ENCODE measurements at places on chromosomes 1 and 21.

GRCh38 chr1:226382030-226382429 is 25.9 kb downstream of the PARP1 start:
- no peak for DNase-seq

- no peak for DNase-seq
Observed at GRCh38 chr1:48831120-48831978, 54.7 kb upstream of the BEND5 start.

GRCh38 chr1:114695430-114696058 is at the start of gene AMPD1:
AMPD1 (minus strand) TSS chr1:114695546; CDS start chr1:114695471, 75 bp downstream.
- no peak for DNase-seq

- DNase-seq = peak; percentile 80
Observed at GRCh38 chr21:45590246-45590725, 48.0 kb upstream of the SLC19A1 start.

DNA sequence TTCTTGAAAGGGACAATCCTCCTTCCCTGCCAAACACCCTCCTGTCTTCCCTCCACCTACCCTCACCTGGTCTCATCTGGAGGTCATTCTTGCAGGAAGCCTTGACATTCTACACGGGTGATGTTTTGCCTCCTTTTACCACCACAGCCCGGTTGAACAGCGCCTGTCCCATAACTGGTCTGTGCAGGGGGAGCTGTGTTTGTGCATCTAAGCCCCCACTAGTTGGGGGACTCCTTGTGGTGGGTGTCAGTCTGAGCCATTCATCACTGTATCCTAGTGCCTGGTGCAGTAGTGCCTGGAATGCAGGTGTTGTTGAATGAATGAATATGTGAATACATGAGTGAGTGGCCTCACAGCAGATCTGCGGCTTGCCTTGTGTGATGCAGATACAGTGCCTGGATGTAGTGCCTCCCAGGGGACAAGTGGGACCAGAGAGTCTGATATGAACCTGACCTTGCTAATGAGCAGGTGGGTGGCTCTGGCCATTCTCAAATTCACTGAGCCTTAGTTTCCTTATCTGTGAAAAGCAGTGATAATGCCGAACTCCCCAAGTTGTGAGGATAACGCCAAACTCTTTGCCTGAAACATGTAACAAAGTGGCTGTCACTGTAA is 79.8 kb downstream of the OMA1 start:
- DNase-seq = no peak

DNA sequence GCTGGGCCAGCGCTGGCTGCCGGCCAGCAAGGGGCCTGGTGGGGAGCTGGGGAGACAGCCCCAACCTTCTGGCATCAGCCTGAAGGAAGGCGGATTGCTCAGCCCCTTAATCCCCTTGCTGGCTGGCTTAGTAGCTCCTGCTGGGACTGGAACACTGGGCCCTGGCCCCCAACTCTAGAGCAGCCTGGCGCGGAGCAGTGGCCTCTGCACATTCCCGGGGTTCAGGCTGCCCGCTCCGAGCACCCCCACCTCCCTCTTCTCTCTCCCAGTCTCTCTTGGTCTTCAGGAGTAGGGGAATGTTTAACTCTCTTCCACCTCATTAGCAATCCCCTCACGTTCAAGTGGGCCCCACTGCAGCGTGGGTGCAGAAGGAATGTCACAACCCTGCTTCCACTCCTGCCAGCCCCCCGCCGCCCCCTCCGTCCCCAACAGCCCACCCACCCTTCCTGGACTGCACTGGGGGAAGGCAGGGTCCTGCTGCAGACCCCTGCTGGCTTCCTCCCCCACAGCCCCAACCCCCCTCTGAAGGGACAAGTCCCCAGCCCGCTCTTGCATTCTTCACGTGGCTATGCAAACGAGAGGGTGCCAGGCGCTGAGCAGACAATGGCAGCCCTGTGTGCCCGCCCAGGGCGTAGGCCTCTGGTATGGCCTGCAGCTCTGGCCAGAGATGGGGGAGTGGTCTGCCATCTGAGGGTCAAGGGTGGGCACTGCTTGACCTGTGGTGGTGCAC is 980 bp upstream of the CLDN19 start:
- no peak for DNase-seq

GRCh38 chr1:155463865-155464650 is 98.5 kb downstream of the ASH1L start:
- no peak for DNase-seq

GRCh38 chr1:212710566-212710965 is 10.9 kb upstream of the BATF3 start:
- DNase-seq = no peak

DNA sequence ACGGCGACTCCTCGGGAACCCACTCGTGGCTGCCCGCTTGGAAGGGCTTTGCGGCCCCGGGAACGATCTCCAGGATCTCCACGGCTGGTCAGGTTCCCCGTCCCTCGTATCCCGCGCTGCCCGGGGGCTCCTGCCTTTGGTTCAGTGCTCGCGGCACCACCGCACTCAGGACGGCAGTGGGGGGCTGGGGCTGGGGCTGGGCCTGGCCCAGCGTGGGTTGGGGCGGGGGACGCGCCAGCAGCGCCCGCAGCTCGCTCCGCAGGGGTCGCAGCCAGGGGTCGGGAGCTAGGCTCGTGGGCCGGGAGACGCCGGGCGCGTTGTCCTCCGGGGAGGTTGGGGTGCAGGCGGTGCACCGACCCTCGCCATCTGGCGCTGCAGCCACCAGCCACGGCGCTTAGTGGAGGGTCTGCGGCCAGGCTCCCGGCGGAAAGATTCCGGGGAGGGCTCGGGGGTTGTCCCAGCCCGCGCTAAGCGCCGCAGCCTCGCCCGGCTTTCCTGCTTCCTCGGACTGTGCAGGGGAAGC is 8.9 kb downstream of the SIM2 start:
- no peak for DNase-seq

DNA sequence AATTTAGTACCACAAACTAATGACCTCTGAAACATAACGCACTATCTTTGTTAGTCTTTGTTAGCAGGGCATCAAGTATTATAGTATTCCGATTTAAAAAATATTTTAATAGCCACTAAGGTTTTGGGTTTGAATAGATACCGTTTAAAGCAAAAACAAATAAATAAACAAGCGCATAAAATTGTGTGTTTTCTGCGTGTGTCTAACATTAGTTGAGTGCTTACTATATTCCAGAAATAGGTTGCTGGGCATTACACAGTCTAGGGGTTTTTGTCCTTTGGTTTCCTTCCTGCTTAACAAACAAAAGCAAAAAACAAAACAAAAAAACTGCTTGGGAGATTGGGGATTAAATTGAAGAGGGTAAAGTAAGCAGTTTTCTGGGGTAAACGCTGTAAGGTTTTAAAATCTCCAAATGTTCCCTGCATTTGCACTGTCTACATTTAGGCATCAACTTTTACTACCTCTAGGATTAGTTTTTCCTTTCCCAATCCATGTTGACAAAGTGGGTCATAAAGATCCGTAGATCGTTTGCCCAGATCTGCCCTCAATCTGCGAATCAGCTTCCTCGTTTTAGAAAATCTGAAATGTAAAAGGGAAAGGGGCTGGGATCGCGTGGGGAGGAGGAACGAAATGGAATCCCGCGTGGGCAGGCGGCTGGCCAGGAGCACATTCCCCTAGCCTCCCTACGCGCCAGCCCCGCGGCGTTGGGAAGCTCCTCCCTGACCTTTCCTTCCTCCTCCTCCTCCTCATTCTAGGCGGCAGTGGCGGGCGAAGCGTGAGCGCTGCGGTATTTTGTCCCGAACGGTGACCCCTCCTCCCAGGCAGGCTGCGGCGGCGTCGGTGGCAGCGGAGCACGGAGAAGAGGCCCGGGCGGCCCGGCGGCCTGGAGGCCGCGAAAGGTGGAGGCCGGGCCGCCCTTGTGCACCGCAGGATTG is at the start of gene KCTD3:
KCTD3 (plus strand) TSS at position 749 of the 935 bp plus-strand sequence. CDS start 382 bp downstream, outside the sequence.
- peak; percentile 11 for DNase-seq

DNA sequence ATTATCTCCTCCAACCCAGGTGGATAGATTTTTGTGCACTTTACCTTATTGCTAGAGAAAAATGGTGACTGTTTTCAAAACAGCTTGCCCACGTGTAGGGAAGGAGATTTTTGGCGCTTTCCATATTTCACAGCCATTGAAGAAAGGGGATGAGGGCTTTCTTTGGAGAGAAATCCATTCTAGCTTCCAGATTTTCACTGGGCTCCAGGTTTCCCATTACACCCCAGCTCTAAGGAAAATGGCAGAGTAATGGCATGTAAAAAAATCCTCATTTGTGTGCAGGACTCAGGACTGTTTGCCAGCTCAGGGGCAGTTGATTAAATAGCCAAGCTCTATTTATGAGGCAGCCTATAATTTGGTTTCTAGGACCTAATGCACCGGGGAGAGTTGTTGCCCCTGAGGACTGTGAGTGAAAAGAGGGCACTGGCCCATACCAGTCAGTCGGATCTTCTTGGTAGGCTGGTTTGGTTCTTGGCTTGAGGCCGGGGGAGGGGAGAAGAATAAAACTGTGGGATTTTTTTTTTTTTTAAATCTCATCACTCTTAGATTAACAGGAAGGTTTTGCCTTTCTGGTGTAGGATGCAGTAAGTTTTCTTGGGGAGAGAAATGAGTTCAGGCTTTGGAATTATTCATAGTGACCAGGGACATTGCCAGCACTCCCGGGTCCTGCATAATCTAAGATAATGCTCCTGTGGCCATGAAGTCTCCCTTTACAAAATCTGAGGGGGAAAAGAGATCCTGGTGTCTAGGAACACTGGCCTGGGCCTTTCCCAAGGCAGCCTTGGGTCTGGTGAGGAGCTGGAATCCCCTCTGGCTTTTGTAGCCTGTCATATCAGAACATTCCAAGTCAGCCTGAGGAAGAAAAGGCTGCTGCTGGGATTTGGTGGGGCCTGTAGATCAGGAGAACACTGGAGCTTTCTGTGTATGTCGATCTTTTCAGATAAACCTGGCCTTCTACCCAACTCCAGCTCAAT is 1.9 kb upstream of the ARID1A start:
- no peak for DNase-seq

GRCh38 chr1:1402072-1402900 is 3.2 kb upstream of the CCNL2 start:
- peak; percentile 35 for DNase-seq

- no peak for DNase-seq
Observed at GRCh38 chr1:29209173-29209572, 21.6 kb downstream of the MECR start.

GRCh38 chr1:116170721-116171589 is 59.8 kb downstream of the MAB21L3 start:
- DNase-seq = no peak

DNA sequence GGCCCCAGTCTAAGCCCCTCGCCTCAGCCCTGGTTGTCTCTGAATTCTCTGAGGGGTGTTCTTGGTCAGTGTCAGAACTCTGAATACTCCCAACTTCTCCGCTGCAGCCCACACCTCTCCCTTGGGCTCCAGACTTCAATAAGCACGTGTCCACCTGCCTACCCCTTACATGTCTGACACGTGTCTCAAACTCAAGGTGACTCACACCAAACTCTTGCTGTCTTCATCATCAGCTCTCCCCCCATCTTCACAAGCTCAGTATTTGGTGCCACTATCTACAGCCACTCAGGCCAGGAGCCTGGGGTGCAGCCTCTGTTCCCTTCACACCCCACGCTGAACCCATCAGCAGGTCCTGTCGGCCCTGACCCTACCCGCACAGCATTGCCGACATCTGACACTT is 18.8 kb upstream of the UBXN10 start:
- no peak for DNase-seq
